Globus pallidus (tissue), 1 donor: ENCODE measurements at places on chromosomes 3 and 15.

GRCh38 chr3:81863756-81864155 is 102.3 kb upstream of the GBE1 start:
- DNase-seq: no peak

GRCh38 chr15:61051569-61052031 is 177.5 kb downstream of the RORA start:
- peak; percentile 24 for DNase-seq

DNA sequence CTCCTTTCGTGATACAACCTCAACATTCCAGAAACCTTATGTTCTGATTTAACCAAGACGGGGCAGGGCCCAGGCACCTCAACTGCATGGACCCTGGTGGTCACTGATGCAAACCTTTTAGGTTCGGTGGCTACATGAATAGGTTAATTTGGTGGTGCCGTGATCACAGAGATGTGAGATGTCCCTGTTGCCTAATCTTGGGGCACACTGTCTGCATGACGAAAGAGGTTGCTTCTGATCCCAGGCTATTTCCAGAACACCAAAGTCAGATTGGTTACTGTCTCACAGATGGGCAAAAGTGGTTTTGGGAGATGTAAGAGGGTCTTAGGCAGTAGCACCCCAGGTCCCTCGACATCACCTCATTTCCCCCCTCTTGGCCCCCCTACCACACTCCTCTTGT is 4.0 kb upstream of the CCR1 start:
- no peak for DNase-seq

- DNase-seq: no peak
Measured at GRCh38 chr3:193701953-193702635, 109.1 kb downstream of the OPA1 start.

DNA sequence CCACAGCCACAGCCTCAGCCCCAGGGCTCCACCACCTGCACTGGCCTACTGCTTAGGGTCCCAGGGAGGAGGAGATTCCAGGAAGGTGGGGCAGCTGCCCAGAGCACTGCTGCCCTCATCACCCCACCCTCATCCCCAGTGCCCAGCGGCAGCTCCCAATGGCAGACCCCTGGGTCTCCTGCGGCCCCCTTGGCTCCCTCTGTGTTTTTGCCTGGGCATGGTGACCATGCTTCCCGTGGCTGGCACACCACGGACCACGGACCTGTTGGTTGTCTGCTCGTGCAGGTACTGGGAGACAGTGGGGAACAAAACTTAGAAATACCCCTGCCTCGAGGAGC is 2.7 kb downstream of the CHST13 start:
- DNase-seq: no peak

DNA sequence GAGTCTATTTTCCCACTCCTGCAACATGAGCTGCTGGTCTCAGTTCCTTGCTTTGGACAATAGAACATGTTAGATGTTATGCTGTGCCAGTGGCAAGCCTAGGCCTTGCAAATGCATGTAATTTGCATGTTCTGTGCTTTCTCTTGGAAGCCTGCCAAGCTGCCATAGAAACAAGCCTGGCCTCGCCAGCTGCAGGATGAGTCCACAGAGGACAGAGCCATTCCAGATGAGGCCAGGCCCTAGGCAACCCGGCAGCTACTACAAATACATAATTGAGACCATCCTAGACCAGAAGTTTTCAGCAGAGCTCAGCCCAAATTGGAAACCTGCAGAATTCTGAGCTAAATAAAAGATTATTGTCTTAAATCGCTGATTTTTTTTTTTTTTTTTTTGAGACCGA is 39.6 kb downstream of the TRIM69 start:
- DNase-seq: peak; percentile 83
